Cardiac fibroblast (primary cell): ENCODE measurements at places on chromosomes 1 and 21.

GRCh38 chr21:46461909-46462308 lies 3.2 kb downstream of the DIP2A start:
- DNase-seq: no peak

DNA sequence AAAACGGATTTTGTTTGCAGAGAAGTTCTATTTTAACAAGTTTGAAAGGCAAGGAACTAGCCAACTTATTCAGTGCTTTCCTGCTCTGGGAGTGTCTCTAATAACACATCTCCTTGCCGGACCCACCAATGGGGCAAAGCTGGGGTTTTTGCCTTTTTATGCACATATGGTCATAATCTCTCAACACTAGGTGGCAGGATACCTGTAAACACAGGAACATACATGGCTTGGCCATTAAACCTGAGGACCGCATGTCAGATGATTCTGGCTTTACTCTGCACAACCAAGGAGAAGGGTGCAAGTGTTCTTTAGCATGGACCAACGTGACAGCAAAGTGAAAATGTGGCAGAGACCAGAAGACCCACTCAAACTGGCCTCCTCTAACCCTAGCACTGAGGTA lies 4.9 kb downstream of the TMEM9 start:
- DNase-seq: peak; percentile 53

GRCh38 chr1:116768416-116769103 lies 14.3 kb downstream of the CD2 start:
- DNase-seq: no peak

GRCh38 chr1:15388201-15388880 lies 21.3 kb upstream of the EFHD2 start:
- DNase-seq: no peak

DNA sequence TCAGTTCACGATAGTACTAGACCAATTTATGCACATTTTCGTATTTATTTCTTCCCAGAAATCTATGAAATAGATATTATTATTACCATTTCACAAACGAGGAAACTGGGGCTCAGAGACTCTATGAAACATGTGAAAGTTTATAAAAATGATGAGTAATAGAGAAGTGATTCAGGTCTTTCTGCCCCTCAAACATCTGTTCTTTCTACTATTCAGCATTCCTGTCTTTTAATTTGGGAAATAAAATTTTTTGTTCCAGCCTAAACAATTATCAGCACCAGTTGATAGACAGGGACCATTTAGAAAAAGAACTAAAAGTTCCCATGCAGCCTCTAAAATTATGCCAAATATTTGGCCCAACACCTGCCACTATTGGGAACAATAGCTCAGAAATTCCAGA lies 585.1 kb downstream of the PTPRC start:
- no peak for DNase-seq
